ENCODE measurements at places on chromosomes 12 and 14.

GRCh38 chr14:20732979-20733635 is 12.6 kb upstream of the EDDM3A start:
- DNase-seq = no peak

- no peak for DNase-seq
Observed at GRCh38 chr14:104571246-104571645, 8.3 kb upstream of the C14orf180 start.

- peak; percentile 28 for DNase-seq
Observed at GRCh38 chr12:129186952-129187351, 333.7 kb downstream of the GLT1D1 start.

DNA sequence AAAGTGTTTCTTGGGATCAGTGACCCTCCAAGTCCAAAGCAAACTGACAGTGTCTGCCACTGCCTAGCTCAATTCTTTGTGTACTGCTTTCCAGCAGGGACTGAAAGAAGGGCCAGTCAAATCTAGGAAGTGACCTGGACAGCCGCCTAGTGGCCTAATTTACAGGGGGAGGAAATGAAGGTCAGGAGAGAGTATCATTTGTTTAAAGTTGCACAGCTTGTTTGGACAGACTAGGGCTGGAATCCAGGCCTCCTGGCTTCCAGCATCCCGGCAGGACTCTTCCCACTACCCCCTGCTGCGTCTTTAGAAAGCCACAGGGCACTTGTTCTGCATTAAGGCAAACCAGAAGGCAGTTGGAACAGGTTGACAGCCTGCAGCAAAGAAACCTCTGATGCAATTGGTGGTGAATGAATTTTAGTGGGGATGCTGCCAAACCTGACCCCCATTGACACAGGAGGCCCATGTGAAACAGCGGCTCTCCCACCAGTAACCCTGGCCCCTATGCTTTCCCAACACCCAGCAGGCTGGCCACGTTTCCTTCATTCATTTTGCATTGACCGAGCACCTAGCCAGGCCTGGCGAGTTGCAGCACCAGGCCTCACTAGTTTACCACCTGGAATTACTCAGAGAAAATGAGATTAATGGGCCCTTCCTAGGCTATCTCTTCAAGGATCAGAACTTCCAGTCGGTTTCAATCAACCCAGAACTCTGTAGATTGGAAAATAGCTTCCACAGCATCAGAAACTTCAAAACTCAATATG is 28.2 kb downstream of the GALNT16 start:
- DNase-seq = no peak

DNA sequence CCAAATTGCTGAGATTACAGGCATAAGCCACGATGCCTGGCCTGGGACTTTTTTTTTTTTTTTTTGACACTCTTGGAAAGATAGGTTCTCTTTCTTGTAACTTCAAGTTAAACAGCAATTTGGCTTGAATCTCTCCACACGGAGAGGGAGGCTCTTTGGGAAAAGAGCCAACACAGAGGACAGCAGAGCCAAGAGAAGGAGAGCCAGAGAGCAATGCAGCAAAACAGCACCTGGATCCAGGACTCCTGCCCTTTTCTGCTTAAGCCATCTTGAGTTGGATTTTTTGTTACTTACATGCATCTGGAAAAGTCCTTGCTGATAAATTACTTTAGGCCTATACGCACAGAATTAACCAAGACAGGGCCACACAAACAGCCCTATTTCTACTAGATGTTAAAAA is 176.8 kb downstream of the APAF1 start:
- DNase-seq = no peak

- DNase-seq = no peak
Observed at GRCh38 chr12:25764409-25764808, 194.1 kb upstream of the RASSF8 start.

DNA sequence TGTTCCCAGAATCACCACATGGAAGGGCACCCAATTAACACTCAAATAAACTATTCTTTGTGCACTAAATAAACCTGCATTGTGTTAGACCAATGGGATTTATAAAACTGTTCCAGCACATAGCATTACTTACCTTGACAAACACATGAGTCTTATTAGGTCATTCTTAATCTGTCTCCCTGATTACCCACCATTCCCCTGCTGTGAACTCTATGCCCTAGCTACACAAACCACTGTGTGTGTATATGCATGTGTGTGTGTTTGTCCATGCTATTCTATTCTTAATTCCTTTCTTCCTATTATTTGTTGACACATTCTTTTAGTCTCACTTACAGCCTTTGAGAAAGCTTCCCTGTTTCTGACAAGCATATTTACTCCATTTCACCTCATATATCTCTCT is 303.6 kb upstream of the GARIN6 start:
- no peak for DNase-seq

- DNase-seq = no peak
Observed at GRCh38 chr12:46839232-46839631, 13.4 kb upstream of the SLC38A4 start.

- DNase-seq = no peak
Observed at GRCh38 chr14:23613242-23614070, 22.7 kb upstream of the DHRS2 start.

- peak; percentile 69 for DNase-seq
Observed at GRCh38 chr12:74021937-74022336, 515.7 kb upstream of the ATXN7L3B start.

- no peak for DNase-seq
Observed at GRCh38 chr14:31261859-31262731, 54.5 kb upstream of the HECTD1 start.

- no peak for DNase-seq
Observed at GRCh38 chr12:96365604-96366380, 34.4 kb downstream of the CDK17 start.

GRCh38 chr12:54525383-54525782 is 24.0 kb upstream of the PDE1B start:
- no peak for DNase-seq

- no peak for DNase-seq
Observed at GRCh38 chr14:83912032-83912642, 1617.8 kb upstream of the FLRT2 start.

- DNase-seq = peak; percentile 13
Observed at GRCh38 chr12:79121486-79121885, 256.9 kb downstream of the SYT1 start.

- DNase-seq = peak; percentile 19
Observed at GRCh38 chr12:24661657-24662096, 287.2 kb downstream of the BCAT1 start.

- peak; percentile 72 for DNase-seq
Observed at GRCh38 chr12:57214398-57214781, 2.2 kb upstream of the NXPH4 start.

DNA sequence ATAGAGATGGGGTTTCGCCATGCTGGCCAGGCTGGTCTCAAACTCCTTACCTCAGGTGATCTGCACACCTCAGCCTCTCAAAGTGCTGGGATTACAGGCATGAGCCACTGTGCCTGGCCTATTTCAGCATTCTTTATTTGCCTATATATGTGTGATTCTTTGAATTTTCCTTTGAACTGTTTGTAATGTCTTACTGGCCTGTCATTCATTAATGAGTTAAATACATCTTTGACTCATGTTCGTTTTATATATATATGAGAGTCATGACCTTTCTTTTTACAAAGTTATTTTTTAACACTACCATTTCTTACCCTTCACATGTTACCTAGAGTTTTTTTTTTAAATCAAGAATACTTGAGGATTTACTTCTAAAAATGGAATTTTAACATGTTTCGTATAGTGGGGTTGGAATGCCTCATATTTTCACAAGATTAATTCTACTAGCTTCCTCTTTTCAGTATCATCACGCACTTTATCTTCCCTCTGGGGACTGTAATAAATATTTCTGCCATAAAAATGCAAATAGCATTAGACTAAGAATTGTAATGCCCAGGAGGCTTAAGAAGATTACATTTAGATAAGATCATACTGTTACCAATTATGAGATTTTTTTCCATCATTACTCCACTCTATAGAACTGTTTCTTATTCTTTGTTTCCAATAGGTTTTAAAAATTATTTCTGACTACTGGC is 66.7 kb downstream of the NTN4 start:
- no peak for DNase-seq

DNA sequence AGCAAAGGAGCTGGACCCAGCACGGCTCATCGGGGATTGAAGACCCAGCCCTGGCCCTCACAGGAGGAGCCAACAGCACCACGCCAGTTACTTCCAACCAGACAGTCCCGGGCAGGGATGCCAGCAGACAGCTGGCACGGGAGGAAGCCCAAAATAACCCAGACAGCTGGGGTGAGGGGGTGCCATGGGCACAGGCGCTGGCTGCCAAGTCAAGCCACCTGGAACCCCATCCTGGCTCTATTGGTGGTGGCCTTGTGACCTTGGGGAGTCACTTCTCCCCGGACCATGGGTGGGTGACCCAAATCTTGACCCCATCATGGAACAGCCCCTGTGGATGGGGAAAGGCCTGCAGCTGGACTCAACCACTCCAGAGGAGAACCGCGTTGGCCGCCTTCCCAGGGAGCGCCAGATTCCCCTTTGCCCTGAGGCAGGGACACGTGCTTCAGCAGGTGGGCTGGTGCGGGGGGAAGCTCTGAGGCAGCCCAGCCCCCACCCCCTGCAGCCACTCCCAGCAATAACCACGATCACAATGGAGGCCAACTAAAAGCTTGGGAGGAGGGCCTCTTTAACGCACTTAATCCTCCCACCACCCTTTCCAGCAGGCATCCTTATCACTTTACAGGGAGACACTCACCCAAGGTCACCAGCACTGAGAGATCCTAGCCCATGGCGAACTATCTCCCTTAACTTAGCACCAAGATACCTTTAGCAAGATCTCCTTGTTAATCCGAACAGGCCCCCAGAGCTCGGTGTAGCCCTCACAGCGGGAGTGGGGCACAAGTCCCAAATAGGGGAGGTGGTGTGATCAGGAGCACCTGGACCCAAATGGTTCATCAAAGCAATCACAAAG is 4.7 kb upstream of the RHOF start:
- DNase-seq = peak; percentile 61

GRCh38 chr14:91138511-91139359 is 24.9 kb downstream of the DGLUCY start:
- peak; percentile 42 for DNase-seq

DNA sequence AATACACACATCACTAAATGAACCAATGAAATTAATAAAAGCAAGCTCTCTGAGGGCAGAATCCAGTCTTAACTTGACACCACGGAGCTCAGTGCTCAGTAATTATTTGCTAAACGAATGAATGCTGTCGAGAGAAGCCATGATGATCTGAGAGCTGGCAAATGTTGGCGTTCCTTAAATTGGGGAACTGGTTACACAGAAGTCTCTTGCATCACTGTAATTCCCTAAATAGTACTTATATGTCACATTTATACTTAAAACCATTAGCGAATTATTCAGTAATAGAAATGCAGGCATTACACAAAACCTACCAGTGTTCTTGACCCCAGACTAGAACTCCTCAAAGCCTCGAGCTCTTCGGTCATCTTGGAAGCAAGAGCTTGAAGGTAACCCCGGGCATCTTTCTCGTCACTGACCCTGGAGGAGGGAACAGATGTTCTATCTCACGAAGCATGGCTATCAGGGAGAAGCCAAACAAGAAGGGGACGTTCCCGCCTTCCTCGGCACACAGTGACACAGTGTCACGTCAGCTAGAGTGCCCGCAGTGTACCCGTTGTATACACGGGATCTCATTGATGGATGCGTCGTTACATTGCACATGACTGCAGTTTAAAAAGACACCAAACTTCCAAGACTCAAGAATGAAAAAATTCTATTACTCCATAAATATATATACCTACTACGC is 43.6 kb downstream of the AMN start:
- DNase-seq = no peak

DNA sequence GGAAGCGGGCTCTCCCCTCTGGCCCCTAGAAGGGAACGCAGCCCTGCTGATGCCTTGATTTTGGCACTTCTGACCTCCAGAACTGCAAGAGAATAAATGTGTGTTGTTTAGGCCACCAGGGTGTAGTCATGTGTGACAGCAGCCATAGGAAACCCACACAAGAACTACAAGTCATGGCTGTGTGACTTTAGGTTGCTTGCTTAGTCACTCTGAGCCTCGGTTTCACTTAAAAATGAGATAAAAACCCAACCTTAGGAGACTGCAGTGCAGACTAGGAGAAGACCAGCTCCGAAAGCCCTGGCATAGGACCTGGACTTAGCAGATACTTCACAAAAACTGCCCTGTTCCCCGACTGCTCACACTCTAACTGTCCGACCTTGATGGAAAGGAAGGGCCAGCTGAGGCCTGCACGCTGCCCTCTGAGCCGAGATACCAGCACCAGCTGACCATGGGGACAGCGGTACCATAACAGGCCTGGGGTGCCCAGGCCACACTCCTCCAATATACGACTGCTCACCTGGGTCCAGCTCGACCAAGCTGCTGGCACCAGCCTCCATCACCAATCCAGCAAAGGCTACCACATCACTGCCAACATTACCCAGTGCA is 53.5 kb downstream of the CCDC85C start:
- DNase-seq = no peak

- no peak for DNase-seq
Observed at GRCh38 chr12:83514372-83514771, 827.7 kb downstream of the TMTC2 start.

DNA sequence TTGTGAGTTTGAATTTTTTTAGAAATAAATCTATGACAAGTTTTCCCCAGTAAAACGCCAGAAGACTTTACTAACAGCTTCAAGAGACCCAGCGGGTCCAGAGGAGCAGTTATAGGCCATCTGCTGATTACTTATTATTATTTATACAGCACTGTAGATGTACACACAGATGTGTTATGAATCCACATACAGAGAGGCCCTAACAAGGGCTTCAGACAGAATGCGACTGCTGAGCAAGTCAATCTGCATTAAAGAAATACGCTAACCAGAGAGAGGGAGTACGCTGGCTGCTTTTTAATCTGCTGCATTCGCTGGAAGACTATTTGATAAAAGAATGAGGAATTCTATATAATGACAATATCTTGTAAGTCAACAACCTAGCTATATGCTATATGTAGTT is 32.5 kb downstream of the ATF7 start:
- DNase-seq = no peak

Measured in Daoy (cell line).